Activated naive CD4-positive, alpha-beta T cell treated with anti-CD3 and anti-CD28 coated beads, Interleukin-2, amount 50 U/mL, for 16 hours (primary cell): ENCODE measurements at places on chromosomes 5 and 9.

- DNase-seq, result peak; percentile 38
Observed at GRCh38 chr5:133610489-133611356, 1.6 kb downstream of the FSTL4 start.

- no peak for DNase-seq
Observed at GRCh38 chr9:136964171-136964689, 12.2 kb downstream of the LCN12 start.

DNA sequence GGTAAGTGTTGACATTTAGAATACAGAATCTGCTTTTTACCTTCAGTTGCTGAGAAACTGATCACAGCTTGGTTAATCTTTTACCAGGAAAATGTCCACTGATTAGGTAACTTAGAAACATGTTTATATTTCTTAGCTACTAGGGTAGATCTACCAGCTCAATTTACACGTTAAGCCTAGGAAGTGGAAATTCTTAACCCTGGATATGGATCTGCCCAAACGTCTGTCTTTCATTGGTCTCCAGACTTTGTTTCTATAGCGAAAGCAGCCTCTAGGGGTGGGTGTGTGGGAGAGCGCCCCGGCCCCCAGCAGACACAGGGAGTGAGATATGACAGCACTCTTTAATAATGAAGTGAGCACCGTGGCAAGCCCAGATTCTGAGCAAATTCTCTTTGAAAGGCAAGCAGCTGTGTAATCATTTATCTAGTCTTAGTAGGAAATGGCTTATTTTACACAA is 141.6 kb upstream of the ZNF608 start:
- DNase-seq, result no peak

DNA sequence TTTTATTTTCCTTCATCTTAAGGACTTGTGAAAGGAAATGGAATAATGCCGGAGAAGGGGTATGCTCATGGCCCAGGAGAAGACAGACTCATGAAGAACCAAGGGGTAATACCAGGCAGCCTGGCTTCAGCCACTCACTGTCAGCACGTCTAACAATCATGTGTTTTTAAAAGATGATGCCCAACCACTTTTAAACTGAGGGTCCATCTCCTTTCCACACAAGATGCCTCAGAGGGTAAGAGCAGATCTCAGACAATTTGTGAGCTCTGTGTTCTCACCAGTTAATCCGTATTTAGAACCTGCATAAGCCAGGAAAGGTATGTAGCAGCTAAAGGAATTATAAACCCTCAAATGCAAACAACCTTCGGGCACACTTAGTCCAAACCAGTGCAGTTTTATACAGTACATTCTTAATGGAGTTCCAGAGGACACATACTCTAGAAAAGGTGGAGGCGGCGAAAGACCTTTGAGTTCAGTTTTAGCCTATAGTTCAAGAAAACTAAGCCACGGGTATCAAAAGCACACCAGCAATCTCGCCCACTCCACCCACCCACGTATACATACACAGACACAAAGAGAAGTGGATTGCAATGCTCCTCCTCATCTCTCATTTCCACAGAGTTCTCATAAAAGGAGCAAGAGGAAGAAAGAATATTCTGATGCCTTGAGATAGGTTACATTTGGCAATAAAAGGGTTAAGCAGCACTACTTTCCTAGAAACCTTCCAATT is 2.6 kb downstream of the DIAPH1 start:
- DNase-seq, result peak; percentile 23

DNA sequence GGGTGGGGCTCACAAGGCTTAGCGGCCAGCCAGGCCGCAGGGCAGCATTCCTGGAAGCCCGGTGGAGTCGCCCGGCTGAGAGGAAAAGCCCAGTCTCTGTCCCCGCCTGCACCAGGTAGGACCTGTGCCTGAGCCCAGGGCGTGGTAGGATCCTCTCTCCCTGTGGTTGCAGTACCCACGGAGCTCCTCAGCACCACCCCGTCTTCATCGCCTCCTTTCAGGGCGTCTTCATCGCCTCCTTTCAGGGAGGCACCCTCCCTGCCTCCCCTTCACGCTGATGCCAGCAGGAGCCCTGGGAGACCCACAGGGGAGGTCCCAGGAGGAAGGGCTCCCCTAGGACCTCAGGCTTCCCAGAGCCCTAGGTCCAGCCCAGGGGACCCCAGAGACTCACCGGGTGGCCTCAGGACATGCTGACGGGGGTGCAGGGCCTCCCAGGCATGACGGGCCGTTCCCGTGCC is 53.3 kb upstream of the NOTCH1 start:
- no peak for DNase-seq

DNA sequence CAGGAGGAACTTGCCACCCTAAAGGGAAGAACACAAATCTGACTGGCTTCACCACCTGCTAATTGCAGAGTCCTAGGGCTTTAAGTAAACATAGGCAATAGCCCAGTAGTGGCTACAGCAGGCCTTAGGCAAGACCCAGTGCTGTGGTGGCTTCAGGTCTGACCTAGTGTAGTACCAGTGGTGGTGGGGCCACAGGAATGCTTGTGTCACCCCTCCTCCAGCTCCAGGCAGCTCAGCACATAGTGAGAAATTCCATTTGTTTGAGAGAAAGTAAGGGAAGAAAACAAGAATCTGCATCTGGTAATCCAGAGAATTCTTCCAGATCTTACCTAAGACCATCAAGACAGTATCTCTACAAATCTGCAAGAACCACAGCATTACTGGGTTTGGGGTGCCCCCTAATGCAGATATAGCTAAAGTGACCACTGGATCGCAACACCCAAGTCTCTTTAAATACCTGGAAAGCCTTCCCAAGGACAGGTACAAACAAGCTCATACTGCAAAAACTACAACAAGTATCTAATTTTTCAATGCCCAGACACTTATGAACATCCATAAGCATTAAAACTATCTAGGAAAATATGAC is 102.6 kb upstream of the TRPM3 start:
- DNase-seq, result no peak

- DNase-seq, result no peak
Observed at GRCh38 chr5:92401-93220, 643 bp downstream of the PLEKHG4B start.

DNA sequence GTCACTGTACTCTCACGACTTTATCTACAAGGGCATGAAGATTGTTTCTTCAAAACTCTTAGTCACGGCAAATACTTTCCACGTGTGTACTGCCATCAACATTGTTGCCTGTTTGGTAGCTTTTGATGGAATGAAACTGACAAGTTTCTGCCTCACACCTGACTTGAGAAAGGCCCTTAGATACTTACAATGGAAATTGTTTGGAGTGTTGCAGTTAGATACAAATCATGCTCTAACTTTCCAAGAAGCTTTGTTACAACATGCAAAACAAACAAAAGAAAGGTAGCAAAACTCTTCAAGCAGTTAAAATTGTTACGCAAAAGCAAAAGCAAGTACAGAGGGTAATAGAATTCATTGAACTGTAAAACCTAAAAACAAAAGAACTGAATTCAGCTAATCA is 91.1 kb upstream of the TLE4 start:
- no peak for DNase-seq

DNA sequence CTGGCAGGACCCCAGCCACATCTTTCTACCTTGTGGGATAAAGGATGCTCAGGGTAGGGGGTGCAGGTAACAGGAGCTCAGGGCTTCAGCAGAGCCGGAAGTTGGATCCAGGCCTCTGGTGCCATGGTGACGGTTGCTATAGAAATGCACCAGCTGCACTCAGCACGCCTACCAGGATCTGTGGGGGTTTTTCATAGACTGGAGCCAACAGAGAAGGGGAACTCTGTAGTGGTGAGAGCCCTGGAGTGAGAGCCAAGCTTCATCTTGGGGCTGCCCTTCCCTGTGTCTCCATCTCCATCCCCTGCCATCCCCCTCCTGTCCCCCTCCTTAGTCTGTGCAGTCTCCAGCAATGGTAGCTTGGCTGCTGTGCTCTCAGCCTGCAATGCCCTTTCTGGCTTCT is 27.5 kb upstream of the BOD1 start:
- DNase-seq, result no peak

DNA sequence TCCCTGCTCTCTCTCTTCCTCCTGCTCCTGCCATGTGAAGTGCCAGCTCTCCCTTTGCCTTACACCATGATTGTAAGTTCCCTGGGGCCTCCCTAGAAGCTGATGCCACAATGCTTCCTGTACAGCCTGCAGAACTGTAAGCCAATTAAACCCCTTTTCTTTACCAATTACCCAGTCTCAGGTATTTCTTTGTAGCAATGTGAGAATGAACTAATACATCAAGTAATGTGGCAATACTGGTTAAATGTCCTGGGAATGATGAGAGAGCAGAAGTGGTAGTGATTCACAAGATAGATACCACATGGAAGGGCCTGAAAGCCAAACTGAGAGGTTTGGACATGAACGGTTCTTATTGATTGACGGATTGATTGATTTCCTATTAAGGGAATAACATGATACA is 62.6 kb upstream of the IL12B start:
- DNase-seq, result no peak
